Nasal cavity respiratory epithelium epithelial cell of viscerocranial mucosa (primary cell): ENCODE measurements at places on chromosomes 3 and 15. TPM values are rescaled to one million over a fixed set of nuclear protein-coding genes. Genes with fewer than 3 reads are reported as not detected.

CAMK1 gene
- total RNA-seq: 3.1 and 11.3 TPM in 2 replicates

CADPS gene
- 0.14 TPM in 1 of 2 replicates, not detected in the other for total RNA-seq

NAALADL2 gene
- 0.34 and 2.3 TPM in 2 replicates for total RNA-seq

TUSC7 gene
- total RNA-seq: not detected in 2 replicates

BBX gene
- 68.7 and 137 TPM in 2 replicates for total RNA-seq
